ENCODE measurements at places on chromosomes 1 and 21.

- no peak for DNase-seq
Measured at GRCh38 chr1:78497201-78497600, 6.4 kb downstream of the PTGFR start.

DNA sequence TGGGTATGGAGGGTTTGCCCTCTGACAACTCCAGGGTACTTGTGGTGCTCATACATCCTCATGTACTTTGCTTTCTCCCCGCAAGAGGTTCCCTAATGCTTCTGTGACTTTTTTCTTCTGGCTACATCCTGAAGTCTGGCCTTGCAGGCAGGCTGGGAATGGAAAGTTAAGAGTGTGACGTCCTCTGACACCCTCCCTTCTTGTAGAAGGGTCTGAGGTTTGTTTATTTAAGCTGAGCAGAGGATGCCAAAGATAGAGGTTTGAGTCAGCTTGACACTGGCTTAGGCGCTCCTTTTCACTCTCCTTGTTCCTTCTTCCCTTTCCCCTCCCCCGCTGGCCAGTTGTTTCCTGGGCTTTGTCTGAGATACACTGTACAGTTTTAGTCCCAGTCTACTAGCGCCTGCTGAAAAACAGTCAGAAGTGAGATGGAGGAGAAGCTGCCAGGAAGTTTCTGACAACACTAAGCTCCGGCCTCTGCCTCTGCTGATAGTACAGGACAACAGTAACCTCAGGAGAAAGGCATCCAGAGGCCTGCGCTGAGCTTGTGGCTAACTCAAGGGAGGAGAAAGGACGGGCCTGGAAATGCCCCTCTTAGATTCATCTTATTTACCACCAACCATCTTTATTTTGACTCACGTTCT, at the start of gene MACF1:
Gene MACF1 (plus strand): TSS at position 255 of the 641 bp plus-strand sequence. CDS start 328 bp downstream, at position 583.
- DNase-seq, result no peak

DNA sequence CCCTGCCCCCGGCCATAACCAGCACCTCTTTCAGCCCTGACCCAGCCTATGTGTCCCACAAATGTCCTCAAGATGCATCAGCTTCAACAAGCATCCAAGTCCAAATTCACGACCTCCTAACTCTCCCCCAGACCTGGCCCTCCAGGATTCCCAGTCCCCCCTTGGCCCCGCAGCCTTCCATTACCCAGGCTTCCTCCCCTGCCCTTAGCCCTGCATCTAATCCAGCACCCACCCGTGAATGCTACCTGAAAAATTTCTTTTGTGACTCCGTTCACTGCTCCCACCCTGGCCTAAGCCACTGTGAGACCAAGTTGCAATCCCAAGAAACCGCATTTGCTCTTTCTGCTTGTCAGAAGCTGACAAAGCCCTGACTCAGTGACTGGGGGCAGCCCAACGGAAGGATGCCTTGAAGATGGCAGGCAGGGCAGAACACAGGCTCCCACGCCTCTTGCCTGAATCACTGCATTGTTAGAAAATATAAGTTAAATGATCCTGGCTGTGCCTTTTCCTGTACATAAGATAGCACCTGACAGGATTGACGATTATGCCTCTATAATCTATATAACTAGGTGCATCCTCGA, 939 bp upstream of the MFAP2 start:
- no peak for DNase-seq

- DNase-seq, result no peak
Measured at GRCh38 chr1:168400139-168400538, 119.5 kb downstream of the TBX19 start.

- DNase-seq, result no peak
Measured at GRCh38 chr1:66415866-66416265, 118.1 kb upstream of the SGIP1 start.

- DNase-seq, result no peak
Measured at GRCh38 chr1:16608838-16609560, 4.4 kb downstream of the NBPF1 start.

DNA sequence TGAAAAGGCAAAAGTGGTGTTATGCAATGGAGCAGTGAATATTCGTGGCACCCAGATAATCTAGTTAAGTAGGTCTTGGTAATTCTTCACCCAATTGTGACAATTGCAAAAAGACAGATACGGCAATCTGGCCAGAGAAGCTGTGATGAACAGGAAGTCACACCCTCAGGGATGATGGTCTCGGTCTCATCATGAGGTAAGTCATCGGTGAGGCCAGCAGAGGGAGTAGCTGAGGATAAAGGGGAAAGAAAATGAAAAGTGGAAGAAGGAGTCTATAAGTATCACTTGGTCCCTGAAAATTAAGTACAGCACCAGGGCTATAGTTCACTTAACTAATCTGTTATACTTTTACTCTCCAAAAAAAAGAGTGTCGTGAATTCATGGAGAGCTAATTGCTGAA, 258.8 kb upstream of the NCAM2 start:
- DNase-seq, result no peak

DNA sequence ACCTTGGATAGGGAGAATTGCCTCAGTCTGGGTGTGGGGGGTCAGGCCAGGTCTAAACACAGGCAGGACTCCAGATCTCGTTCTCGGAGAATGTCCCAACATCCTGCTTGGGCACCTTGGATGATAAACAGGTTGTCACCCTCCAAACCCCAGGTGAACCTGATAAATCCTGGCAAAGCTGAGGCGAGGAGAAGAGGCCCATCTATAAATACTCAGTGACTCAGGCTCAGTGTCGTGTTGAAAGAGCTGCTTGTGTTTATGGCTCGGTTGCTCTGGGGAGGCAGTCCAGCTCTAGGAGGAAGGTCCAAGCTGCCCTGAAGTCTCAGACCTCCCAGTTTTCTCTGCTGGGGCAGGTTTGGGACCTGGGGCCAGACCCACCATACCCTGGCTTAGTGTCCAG, 15.8 kb upstream of the TRIM63 start:
- DNase-seq, result no peak

DNA sequence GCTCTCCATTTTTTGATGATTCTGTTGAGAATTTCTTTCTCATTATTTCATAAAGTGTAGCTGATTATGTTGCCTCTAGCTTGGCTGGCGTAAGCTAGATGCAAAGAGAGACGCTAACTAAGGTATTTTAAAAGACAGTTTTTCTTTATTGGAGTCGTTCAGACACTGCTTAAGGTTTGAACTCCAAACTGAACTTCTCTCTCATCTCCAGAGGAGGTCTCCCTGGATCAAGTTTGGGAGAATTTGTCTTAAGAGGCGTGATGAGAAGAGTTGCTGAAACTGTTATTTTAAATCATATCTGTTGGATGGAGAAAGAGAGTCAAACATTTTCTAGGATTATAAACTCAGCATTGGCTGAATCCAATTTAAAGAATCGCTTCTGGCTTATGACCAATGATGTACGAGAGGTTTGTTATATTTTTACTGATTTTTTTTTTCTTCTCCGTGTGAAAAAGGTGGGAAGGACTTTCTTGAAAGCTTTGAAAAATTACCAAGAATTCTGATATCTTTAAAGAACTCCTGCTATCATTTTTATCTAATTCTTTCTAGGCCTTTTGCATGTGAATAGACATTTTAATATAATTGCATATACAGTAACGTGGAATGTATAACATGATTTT, 34.0 kb downstream of the MAP3K7CL start:
- DNase-seq, result no peak
